Mammary microvascular endothelial cell (primary cell): ENCODE measurements at places on chromosomes 5 and 9. TPM values are rescaled to one million over a fixed set of nuclear protein-coding genes. Genes with fewer than 3 reads are reported as not detected.

TAF7 gene
- total RNA-seq: 44.8 and 50.7 TPM in 2 replicates

SUSD3 gene
- 0.07 and 0.10 TPM in 2 replicates for total RNA-seq

GHR gene
- 1.5 and 2.7 TPM in 2 replicates for total RNA-seq

FRMD3 gene
- total RNA-seq: 12.1 and 18.2 TPM in 2 replicates

PCDHA8 gene
- not detected in 2 replicates for total RNA-seq

EXD3 gene
- 7.2 and 8.2 TPM in 2 replicates for total RNA-seq

PDLIM4 gene
- total RNA-seq: 40.4 and 45.8 TPM in 2 replicates

PLPPR1 gene
- 0.05 and 0.07 TPM in 2 replicates for total RNA-seq

SUSD1 gene
- 29.2 and 35.6 TPM in 2 replicates for total RNA-seq

SPAG8 gene
- 0.20 TPM in 1 of 2 replicates, not detected in the other for total RNA-seq

NMUR2 gene
- total RNA-seq: not detected in 2 replicates

HMCN2 gene
- 0.07 TPM in 1 of 2 replicates, not detected in the other for total RNA-seq

TIMD4 gene
- not detected in 2 replicates for total RNA-seq

CCL21 gene
- total RNA-seq: 0.20 and 0.53 TPM in 2 replicates

MORN5 gene
- not detected in 2 replicates for total RNA-seq

GLDC gene
- total RNA-seq: 2.1 and 2.7 TPM in 2 replicates

AKNA gene
- total RNA-seq: 8.0 and 9.3 TPM in 2 replicates

IDNK gene
- total RNA-seq: 5.3 and 10.9 TPM in 2 replicates

QRFP gene
- total RNA-seq: not detected in 2 replicates

FREM1 gene
- under 0.01 TPM in 1 of 2 replicates, not detected in the other for total RNA-seq

DENND1A gene
- total RNA-seq: 8.5 and 19.3 TPM in 2 replicates

SPOCK1 gene
- total RNA-seq: 2.2 and 2.7 TPM in 2 replicates

DBH gene
- not detected in 2 replicates for total RNA-seq
